ENCODE measurements at places on chromosomes 6 and 20.

DNA sequence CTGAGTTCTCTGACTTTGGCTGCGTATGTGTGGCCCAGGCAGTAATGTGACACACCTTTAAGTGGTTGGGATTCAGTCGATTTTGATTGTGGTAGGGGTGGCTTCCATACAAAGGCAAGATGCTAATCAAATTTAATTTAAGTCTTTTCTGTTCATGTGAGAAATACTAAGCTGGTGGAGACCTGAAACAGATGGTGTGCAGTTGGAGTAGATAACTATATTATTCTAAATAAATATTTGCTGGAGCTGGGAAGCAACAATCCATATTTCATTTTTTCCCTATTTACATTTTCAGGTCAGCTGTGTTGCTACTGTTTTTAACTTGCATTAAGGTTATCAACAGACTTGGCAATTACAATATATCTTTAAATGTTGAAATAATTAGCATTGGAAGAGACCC, 67.4 kb upstream of the C20orf144 start:
- DNase-seq, result no peak

DNA sequence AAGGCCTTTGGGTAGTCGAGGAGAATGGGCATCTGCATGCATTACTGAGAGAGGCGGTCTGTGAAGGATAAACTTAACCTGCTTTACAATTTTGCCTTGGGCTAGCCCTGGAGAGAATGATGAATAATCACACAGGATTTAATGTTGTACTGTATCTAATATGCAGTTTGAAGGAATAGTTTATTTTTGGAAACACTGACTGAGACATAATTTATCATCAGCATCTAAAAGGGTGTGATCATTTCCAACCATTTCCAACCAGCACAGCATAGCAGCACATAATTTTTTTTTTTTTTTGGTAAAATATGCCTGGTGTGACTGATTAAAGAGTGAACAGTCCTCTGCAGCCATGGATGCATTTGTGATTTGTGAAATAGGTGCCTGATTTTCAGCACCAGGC, 519.5 kb downstream of the PHF3 start:
- no peak for DNase-seq

DNA sequence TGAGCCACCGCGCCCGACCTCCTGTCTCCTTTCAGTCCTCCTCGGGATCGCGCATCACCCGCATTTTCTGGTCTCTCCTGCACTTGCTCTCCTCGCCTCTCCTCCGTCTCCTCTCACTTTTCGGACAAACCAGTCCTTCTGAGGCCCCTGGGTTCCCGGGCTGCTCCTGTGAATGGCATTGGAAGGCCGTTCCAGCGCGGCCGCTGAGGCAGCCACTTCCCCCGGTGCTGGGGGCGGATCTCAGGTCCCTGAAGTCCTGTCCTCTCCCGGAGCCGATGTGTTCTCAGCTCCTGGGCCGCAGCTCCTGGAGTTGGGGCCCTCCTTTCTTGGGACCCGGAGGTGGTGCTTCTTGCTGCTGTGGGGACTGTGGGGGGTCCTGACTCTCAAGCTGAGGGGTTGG, 803 bp downstream of the MICB start:
- DNase-seq, result peak; percentile 45

- DNase-seq, result no peak
Measured at GRCh38 chr20:63441136-63442099, 31.0 kb downstream of the KCNQ2 start.

DNA sequence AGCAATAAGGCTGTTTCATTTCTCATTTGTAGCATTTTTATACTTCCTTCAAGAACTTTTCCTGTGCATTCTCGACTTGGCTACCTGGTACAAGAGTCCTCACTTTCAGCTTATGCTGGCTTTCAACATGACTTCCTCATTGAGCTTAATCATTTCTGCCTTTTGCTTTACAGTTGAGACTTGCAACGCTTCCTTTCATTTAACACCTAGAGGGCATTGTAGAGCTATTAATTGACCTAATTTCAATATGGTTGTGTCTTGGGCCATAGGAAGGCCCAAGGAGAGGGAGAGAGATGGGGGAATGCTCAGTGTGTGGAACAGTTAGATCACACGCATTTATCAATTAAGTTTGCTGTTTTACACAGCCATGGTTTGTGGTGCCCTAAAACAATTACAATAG, 37.2 kb downstream of the SLC22A2 start:
- no peak for DNase-seq

DNA sequence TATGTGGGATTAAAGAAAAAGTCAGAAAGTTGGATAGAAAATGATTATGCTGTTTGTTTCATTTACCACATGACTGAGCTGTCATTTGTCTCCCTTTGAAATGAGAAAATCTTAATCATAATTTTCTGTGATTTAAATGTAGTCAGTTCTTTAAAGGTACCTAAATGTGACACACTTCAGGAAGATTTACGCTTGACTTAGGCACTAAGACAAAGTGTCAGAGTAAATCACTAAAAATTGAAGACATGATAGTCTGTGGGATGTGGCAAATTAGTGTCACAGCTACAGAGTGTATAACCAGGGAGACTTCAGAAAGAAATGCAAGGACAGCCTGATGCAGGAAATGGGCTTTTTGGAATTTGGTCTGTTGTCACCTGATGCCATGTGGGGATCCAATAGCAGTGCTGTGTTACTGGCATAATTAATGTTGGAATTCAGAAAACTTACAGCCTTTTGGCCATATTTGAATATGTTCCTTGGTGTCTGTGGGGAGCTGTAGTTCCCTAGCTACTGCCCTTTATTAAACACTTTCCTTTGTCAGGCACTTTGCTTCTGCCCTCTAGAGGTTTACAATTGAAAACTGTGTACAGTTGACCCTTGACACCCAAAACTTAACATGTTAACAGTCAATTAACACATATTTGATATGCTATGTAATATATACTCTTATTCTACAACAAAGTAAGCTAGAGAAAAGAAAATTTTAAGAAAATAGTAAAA, 493.8 kb downstream of the UTRN start:
- DNase-seq, result no peak

DNA sequence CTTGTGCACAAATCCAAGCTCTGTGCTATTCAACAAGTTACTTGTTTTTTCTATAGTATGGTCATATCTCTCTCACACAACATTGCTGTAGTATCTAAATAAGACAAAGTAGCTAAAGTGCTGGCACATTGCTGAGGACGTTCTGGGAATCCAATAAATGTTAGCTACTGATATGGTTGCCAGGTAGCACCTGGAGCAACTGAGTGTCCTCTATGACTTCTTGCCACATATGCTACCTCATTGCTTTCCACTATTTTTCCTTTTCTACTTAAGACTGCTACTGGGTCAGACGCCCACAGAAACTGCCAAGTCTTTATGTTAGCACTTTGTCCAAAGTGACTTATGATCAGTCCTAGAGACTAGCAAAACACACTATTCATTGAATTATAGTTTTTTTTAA, 85.3 kb downstream of the SYCP2 start:
- no peak for DNase-seq

DNA sequence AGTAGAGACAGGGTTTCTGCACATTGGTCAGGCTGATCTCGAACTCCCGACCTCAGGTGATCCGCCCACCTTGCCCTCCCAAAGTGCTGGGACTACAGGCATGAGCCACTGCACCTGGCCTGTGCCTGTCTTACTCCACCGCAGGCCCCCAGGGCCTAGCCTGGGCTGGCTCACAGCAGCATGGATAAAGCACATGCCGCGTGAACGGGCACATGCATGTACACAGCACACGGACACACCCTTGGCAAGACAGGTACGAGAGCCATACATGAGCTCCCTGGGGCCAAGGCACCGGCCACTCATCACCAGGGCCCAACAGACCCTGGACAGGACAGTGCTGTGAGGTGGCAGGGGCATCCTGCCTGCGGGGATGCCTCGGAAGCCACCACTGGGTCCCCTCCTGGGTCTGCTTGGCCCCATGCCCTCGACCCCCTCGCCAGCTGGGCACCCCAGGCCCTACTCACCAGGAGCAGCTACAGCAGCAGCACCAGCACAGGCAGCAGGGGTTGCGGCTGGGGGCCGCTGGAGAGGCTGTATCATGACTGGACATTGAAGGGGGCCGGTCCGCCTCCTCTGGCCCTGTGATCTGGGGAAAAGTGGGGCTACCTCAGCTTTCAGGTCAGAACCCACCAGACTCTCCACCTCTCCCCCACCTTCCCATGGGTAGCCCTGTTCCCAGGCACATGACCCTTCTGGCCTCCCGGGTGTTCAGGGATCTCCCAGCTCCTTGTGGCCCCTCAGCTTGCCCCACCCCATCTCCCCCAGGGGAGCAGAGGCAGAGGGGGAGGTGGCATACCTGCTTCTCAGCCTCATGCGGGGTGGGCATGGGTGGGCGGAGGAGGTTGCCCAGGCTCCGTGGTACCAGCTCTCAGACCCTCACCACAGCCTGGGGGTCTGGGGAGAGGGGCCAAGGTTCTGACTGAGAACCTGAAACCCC, 3.0 kb downstream of the RGS19 start:
- DNase-seq, result no peak

- no peak for DNase-seq
Measured at GRCh38 chr20:47773371-47773786, 11.9 kb downstream of the SULF2 start.

GRCh38 chr6:1716868-1717267, 107.2 kb downstream of the FOXC1 start:
- no peak for DNase-seq

DNA sequence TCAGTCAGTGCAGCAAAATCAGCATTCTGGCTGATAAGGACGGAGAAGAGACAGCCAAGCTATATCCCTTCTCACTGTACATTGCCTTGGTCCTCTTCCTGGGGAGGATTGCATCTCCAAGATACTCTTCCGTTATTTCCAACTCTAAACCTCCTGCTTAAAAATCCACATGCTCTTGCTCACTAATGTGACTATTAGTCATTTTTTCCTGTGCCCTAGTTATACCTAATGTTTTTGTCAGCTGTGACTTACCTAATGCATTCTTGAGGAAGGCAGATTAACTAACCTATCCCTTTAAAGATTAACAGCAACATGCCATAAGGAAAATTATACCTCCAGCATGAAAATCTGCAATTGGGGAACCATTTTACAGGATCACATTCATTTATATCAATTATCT, 317.6 kb downstream of the BTBD9 start:
- DNase-seq, result no peak

DNA sequence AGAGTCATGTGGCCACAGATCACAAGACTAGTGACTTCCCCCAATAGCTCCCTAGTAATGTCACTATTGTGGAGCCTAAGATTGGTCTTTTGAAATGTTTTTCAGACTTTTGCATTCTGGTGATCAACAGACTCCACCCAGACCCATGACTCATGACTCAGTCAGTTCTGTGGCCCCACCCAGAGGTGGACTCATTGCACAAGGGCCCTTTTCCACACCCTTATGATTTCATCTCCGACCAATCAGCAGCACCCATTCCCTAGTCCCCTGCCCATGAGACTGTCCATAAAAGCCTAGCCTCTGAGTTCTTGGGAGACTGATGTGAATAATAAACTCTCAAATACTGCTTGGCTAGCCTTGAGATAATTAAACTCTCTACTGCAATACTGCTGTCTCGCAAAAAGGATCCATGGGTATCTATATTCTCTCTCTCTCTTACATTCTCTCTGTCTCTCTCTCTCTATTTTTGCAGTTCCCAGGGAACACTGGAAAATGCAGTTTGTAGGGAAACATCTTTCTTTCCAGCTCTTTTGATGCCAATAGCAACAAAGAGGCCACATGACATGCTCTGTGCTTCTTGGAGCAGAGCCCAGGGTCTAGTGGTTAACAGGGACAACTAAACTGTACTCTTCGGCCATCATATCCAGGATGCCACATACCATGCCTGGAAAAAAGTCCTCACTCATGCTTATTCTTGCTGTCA, 71.3 kb upstream of the IYD start:
- no peak for DNase-seq

DNA sequence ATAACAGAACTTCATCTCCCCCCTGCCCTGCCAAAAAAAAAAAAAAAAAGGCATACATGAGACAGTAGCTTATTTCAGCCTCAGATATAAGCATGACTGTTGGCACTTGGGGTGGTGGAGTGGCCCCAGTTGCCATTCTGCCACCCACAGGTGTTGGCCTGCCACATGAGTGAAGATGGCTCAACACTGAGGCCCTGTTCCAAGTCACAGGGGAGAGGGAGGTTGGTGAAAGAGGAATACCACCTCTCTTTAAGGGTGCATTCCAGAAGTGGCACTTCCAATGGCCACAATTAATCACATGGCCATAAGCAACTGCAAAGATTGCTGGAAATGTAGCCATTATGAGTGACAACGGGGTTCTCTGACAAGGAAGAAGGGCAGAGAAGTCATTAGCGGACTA, 61.9 kb upstream of the JARID2 start:
- DNase-seq, result no peak

DNA sequence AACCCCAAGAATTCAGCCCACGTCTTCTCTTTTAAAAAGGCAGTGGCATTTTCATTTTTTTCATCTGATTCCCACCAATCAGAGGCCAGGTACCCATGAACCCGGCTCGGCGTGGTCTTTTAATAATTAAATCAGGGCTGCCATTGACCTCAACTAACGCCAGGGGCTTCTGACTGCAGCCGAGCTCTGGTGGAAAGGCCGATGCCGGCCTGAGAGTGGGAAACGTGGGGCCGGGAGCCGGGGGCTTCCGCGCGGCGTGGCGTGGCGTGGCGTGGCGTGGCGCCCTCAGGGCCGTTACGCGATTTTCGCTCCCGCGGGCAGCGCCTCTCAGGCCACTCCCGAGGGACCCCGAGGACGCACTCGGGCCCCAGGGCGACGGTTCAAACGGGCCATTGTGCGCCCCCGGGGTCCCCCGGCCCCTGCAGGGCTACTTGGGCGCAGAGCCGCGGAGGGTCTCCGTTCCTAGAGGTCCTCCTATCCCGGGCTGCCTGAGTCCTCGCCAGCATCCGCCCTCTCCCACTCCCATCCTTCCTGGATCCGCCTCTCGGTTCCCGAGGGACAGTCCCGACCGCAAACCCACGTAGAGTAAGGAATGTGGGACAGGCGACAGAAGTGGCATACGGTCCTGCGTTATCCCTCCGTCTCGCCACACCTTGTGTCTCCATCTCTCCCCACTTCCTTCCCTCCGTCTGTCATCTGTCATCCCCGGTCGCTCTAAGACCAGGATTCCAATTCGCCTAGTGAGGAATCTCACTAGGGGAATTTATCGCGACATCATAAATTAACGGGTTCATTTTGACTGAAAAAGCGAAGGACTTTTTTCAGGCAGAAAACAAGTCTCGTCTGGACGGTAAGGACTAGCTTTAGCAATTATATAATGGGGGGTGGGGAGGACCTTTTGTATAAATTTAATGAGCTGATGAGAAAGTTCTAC, 876 bp upstream of the TBPL1 start:
- DNase-seq, result peak; percentile 77
